ENCODE measurements at places on chromosomes 6 and 20.

GRCh38 chr6:15456422-15456821 is 206.4 kb downstream of the DTNBP1 start:
- no peak for DNase-seq

- DNase-seq, result no peak
Measured at GRCh38 chr6:74319292-74319691, 623.3 kb downstream of the CD109 start.

DNA sequence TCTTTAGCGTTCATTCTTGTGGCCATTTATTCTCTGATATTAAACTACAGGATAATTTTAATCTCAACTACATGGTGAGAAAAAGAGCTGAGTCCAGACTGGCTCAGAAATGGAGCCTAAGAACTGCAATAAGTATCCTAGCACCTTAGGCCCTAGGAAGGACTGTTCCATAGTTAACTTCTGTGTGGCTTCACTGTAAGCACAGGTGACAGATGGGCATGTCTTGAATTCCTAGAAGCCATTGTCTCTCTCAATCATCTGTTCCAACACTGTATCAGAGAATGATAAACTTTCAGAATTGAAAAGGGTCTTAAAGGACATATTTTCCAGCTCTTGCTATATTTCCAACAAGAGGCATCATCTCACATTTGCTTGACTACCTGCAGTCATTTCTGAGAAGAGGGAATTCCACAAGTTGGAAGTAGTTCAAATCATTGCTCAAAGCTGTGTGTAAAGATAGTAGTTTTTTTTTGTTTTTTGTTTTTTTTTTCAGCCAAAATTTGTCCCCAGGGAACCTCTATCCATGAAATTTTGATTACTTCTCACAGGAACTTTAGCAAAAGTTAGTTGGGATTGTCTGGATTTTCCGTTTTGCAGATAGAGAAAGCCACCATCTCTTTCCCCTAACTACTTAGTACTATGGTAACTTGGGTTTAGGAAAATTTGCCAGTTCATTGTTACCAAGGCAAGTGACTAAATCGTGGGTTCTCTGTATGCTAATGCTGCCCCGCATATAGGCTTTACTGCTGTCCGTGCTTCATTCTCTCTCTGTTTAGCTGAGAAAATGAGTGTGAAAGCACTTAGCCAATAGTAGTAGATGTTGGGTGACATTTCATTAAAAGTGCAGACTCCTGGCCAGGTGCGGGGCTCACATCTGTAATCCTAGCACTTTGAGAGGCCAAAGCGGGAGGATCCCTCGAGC is 47.2 kb downstream of the KCNS1 start:
- DNase-seq, result no peak

DNA sequence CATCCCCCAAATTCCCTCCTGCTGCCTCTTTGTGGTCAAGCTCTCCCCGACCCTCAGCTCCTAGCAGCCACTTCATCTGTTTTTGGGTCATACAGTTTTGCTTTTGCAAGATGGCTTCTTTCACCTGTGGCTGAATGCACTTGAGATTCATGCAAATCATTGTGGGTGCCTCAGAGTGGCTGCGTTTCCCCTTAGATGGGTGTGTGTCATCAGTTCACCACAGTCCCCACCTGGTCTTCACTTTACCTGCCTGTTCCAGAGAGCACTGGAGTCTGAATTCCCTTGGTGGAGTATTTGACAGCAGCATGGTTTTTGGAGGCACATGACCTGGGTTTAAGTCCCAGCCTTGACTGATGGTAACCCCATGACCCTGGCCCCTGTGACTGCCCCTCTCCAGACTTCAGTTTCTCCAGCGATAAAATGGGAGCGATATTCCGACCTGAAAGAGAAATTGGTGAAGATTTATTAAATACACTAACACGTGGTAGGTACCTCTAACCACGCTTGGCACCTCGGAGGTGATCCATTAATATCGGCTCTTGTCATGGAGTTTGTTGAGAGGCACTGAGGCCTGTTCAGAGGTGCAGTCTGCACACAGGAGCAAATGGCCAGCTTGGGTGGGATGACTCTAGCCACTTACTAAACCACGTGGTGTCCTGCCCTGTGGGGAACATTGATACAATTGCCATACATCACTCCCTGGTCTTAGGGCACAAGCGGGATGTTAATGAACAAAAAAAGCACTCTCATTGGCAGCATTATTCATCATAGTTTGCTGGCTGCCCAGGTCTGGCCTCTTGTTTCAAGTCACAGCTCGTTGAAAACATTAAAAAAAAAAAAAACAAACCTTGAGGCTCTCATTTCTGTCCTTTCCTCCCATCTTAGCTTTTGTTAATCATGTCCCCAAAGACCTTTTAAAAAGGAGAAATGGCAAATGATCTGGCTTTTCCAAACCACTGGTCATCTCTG is 167.2 kb upstream of the KCNG1 start:
- DNase-seq, result no peak

DNA sequence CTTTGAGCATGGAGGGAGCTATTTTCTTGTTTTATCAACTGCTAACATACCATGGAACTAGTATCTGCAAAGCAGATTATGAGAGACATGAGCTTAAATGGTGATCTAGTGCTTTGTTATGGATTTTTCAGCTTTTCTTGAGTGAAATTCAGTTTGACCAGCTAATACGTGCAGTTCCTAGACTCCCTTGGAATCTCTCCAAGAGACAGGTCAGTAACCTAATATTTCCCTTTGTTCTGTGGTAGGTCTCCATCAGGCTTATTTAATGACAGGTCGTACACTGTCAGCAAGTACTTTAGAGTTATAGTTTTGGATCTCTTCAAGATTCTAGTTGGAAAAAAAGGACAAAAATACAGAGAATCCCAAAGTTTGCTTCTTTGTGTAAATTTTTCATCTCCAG is 43.9 kb downstream of the HDAC2 start:
- no peak for DNase-seq

DNA sequence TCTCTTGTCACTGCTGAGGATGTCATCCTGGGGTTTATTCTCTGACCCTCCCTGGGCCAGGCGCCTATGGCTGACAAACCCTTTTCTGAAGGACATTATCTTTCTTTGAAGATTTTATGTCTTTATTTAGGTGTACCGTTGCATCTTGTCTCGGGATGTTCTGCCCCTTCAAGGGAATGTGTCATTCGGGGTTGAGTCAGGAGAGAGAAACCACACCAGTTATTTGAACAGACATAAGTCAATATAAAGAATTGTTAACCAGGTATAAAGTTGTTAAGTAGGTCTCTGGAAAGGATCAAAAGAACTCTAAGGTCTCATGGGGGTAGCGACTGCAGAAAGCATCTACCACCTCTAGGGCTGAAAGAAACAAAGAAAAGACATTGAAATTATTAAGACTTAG is 8.2 kb upstream of the ELMO2 start:
- no peak for DNase-seq

DNA sequence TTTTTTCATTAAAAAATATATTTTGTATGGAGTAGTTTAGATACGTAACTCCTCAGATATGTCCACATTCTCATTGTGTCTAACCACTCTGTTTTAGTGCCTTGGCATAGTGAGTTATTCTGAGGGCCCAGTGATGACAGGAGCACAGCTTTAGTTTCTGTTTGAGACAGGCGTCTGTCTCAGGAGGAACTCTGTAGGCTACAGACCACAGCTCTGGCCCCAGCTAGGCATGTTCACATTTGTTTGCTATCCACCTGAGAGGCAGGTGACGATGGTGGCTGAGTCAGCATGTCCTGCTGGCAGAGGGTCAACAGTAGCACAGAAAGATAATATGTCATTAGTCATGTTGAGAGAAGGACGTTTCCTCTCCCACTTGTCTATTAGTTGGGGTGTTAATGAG is 16.3 kb downstream of the LRRC1 start:
- DNase-seq, result no peak

DNA sequence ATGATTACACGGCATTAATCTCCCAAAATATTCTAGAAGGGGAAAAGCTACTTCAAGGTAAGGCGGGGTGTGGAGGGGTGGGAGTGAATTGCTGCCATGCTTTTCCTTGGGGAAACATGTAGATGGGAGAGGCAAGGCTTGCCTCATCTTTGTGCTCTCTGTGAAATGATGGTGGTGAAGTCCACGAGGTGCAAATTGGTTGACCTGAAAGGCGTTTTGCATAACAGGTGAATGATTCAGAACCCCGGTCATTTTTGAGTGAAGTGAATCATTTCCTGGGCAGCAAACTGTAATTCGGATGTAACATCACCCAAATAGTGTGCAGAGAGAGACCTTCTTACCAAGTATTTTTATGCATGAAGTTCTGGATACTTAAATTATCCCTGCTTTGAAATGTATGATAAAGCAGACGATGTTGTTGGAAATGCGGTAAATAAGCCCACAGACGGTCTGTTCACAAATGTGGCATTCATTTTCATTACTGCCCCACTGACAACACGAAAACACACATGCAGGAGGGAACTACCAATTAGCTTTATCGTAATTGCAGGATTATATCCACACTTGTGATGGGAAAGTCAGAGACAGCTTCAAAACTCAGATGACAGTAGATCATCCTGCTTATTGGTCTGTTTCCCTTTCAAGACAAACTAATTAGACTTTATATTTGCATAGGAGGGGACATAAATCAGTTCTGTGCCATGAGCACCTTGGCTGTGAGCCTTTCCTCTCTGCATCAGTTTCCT is 3.0 kb downstream of the CDH4 start:
- DNase-seq, result no peak

DNA sequence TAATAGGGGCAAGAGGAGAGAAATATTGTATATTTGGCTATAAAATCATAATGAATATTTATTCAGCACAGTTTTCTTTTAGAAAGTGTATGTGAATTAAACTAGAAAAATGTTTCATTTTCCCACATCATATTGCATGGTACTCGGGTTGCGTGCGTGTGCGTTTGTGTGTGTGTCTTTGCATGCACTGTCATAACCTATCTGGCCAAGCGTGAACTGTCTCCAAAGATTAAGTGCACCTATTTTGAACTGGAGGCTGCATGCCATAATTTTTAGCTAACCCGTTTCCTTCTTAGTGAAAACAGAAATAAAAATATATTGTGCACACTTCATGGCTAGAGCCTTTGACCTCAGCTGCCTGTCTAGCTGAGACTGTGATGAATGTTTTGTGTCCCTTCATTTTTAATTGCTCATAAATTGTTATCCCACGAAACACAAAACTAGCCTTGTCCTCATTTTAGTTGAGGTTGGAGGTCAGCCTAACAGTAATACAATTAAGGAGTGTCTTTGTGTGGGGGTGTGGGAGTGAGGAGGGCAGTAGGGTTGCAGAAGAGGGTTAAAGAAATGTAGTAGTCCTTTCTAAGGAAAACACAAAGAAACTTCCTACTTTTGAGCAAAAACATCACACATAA is 336.1 kb upstream of the POU3F2 start:
- DNase-seq, result no peak

DNA sequence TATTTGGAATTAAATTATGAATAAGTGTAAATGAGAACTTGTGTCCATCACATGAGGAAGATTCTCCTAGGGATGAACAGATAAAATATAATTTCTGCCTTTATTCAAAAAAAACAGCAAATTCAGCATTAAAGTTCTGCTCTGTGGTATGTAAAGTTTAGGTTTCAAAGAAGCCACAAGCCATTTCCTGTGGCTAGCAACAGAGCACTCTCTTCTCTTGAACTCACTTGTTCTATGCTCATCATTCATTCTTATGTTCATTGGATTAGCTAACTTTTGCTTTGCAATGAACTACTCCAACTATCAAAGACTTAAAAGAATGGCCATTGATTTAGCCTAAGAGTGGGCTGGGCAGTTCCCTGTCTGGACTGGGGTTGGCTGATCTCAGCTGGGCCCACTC is 20.8 kb upstream of the SNRPB2 start:
- peak; percentile 47 for DNase-seq

- DNase-seq, result no peak
Measured at GRCh38 chr20:33531047-33531877, 41.4 kb downstream of the CBFA2T2 start.

DNA sequence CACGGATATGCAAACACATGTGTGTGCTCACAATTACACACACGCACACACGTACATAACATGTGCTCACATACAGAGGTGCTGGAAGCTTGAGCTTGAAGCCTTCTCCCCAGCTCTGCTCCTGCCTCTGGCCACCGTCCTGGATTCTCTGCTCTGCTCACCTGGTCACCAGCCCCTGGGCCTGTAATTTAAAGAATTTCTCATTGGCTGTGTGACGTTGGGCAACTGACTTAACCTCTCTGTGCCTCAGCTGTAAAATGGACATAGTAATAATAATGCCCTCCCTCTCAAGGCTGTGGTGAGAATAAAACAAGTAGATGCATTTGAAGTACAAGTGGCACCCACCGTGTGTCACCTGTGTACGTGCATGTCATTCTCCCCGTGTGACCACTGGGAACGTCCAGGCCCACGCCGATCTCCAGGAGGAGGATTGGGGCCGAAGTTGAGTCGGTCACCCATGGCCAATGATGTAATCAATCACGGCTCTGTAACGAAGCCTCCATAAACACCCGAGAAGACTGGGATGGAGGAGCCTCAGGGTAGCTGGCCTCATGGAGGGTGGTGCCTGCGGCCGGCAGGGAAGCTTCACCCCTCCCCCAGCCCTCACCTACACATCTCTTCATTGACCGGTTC is 160.9 kb upstream of the AFDN start:
- no peak for DNase-seq

GRCh38 chr6:718345-718744 is 25.4 kb upstream of the EXOC2 start:
- DNase-seq, result no peak

DNA sequence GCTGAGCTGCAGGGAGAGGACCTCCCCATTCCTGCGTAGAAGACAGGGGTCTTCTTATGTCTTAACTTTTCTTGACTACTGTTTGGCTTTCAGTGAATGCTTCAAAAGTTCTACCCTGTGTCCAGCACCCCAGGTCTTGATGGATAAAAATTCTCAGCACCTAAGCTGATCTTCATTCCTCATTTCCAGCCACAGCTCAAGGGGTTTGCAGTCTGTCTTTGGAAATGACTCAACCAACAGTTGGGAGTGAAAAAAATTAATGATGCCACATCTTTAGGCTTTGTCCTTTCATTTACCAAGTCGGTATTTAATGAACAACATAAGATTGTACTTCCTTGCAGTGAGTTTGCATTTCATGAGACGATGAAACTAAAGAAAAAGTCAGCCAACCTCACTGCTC is 40.3 kb downstream of the PRDM1 start:
- no peak for DNase-seq
